Right renal pelvis (tissue), 4 donors: ENCODE measurements at places on chromosomes 13 and 19. TPM values are rescaled to one million over a fixed set of nuclear protein-coding genes. Genes with fewer than 3 reads are reported as not detected.

The ZNF699 gene
- 8.1 TPM for polyA plus RNA-seq

DNA sequence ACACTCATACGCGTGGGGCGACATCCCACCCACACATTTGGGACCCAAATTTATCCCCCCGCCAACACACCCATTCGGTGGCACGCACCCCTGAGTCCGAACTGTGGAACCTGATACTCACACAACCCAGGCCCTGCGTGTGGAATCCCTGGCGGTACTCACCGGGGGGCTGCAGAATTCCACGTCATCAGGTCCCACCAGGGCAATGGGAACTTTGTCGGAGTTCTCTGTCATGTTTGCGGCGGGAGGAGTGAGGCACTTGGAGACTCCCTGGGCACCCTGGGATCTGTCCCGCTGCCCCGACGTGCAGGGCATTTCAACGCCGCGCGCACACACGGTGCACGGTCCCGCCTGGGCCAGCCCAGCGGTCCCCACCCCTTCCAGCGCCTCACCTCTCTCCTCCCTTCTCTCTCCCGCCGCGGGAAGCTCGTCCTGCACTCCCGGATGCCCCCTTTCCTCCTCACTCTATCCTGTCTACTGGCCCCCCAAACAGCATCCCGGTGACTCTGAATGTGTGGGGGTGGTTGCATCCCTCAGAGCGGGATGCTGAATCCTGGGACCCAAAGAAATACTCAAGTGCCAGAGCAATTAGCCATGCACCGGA lies at the start of gene CNMD:
TSS of gene CNMD (minus strand) at position 353 of the 604 bp plus-strand sequence. CDS start at position 234, 119 bp downstream.
- DNase-seq: no peak

The TUBA3C gene
- polyA plus RNA-seq: not detected

- no peak for DNase-seq
These were observed 55.0 kb downstream of the ZIC5 start for GRCh38 chr13:99916366-99917103.

DNA sequence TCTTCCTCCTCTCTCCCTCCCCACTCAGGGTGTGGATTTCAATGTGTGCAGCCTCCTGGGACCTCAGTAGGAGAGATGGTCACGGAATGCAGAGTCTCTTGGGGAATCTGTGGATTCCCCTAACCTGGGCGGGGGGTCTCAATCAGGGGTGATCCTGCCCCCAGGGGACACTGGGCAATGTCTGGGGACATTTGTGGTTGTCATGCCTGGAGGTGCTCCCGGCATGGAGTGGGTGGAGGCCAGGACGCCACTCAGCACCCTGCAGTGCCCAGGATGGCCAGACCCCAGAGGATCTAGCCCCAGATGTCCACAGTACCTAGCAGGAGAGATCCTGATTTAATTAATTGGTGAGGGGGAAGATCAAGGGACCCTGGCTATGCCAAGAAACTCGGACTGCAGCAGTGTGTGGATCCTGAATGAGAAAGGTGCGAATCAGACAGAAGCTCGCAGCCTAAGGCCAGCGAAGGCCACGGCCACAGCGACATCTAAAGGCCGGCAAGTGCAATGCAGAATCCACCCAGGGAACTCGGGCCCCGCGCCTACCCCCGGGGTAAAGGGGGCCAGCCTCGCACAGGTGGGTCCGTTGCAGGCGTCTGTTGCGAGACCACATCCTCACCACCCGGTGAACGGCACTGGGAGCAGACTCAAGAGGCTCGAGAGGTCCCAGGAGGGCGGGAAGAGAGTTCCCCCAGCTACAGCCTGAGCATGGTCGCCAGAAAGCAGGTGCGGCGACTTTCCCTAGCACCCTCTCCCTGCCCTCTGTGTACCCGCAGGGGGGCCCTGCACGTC lies 88.8 kb downstream of the GNG7 start:
- no peak for DNase-seq

GRCh38 chr13:98483601-98484288 lies 93.2 kb downstream of the STK24 start:
- DNase-seq: no peak

The CYP2A7 gene
- not detected for polyA plus RNA-seq

DNA sequence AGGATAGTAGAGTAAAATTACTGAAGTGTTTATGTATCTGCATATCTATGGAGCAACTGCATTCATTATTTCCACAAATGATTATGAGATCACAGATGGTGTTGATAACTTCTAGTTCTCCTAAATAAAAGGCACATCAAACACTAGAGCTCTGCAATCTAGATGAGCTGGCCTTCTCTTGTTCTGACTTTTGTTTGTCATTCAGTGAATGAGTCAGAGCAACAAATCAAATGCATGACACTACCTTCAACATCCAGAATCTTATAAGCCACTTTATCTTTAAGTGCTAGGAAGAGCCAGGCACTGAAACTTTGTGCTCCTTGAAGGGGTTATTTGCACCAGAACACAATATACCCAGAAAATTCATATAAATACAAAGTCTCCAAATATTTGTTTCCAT lies 456.0 kb downstream of the PCDH17 start:
- DNase-seq: no peak

The FUT6 gene
- 11.7 TPM for polyA plus RNA-seq
